ENCODE measurements at places on chromosomes 3 and 15.

DNA sequence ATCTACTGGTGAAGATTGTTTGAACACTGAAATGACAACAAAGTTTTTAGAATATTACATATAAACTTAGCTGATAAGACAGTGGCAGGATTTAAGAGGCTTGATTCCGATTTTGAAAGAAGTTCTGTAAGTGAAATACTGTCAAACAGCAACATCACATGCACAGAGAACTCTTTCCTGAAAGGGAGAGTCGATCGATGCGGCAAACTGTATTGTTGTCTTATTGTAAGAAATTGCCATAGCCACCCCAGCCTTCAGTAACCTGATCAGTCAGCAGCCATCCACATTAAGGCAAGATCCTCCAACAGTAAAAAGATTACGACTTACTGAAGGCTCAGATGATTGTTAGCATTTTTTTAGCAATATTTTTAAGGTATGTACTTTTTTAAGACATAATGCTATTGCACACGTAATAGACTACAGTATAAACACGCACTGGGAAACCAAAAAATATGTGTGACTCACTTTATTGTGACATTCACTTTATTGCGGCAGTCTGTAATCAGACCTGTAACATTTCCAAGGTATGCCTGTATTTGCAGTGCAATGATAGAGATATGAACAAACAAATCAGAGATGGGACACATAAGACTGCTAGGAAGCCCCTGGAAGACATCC is 225.6 kb upstream of the UBE2E1 start:
- no peak for DNase-seq

DNA sequence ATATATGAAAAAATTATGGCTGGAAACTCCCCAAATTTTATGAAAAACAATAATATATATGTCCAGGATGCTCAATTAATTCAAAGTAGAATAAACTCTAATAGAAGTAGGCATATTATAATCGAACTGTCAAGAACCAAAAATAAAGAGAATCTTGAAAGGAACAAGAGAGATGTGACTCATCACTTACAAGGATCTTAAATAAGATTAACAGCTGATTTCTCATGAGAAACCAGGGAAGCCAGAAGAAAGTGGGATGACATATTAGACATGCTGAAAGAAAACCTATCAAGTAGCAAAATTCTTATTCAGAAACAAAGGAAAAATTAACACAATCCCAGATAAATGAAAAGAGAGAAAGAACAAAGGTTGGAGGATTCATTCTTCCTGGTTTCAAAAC is 66.8 kb downstream of the FAIM start:
- DNase-seq, result no peak

DNA sequence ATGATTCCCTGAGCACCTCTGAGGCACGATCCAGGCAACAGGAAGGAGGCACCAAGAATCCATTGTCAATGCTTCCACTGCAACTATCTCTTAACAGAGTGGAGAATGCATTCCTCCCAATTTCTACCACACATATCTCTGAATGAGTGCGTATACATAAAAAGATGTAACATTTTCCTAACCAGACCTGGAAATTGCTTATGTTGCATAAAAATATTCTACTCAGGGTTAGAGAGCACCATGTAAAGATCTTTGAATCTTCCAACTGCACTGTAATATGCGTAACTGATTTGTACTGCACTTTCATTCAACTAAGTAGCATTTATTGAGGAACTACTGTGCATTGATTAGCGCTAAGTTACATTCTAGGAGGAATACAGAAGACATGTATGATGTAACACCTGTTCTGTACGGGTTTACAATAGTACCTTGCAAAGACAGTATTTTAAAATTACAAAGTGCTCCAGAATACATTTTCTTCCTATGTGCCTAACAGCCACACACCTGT is 237.8 kb downstream of the EBLN2 start:
- no peak for DNase-seq

DNA sequence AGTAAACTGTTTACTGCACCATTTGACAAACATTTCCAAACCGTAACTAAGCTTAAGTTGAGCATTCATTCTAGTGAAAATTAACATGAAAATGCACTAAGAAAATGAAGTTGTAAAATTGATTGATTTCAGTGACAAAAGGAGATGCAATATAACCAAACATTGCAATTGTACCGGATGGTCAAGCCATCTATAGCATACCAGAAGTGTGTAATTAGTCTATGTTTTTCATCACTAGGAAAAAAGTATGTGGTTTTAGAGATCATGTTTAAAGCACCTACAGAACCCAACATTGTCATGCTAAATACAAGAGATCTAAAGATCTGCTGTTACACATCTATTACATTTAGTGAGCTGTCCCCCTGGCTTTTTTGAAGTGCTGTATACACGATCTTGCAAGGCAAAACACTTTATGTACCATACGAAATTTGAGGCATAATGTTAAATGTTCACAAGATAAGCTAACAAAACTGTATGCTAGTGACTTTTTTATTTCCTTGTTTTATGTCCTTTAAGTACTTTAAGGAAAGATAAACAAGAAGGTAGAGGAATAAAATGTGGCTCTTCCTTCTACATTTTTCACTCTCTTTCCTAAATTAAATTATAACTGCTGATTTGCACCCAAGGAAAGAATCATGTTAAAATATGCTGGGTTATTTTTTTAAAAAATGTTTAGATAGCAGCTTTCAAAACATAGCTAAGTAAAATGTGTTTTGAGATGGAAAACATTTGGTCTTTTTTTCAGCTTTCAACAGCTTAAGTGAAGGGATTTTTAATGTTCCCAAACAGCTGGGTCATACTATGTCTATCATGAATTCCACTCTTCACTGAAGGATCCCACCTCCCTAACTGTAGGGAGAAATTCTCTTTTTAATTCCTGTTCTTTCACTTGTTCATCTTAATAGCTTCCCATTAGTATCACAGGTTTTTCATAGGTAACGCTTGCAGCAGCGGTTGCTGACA is 498.0 kb downstream of the MECOM start:
- DNase-seq, result no peak

Measured in AML-193 (cell line).